Kidney (tissue), 22 donors: ENCODE measurements at places on chromosomes 7 and 10. TPM values are rescaled to one million over a fixed set of nuclear protein-coding genes. Genes with fewer than 3 reads are reported as not detected.

LIPF gene
- total RNA-seq = not detected

EBF3 gene
- 0.98 TPM for total RNA-seq

DNA sequence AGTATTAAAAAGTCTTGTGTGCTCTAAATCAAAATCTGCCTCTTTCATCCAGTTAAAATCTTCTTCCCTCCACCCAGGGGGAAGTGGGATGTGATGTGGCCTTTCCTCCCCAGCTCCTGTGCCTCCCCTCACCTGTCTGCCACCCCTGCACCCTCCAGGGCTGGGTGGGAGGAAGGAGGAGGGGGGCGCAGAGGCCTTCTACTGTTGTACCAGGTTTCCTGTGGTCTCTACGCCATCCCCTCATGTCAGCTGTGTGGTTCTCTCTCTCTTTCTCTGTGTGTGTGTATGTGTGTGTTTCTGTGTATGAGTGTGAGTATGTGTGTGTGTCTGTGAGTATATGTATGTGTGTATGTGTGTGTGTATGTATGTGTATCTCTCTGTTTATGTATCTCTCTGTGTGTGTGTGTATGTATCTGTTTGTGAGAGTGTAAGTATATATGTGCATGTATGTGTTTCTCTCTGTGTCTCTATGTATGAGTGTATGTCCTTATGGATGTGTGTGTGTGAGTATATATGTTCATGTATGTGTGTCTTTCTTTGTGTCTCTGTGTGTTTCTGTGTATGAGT, 45.5 kb upstream of the C10orf71 start:
- DNase-seq = no peak

DNA sequence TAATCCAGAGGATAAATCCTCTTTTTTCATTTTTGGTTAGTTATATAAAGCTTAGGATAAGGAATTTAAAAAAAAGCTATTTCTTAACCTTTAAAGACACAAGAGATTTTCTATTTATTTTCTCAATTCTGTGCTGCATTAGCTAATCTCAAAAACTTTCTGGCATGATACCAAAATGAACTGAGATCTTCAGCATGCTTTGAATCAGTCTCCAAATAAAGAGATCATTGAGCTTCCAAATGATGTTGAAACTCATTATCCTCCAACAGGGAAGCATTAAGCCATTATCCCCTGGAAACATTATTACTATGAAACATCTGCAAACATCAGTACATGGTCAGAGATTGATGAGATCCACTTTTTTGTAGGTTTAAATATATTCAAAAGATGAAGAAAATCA, 350.3 kb upstream of the TEX47 start:
- DNase-seq = no peak

GRCh38 chr7:115153769-115154477, 232.0 kb downstream of the MDFIC start:
- no peak for DNase-seq

STRIP2 gene
- 0.88 TPM for total RNA-seq

DNA sequence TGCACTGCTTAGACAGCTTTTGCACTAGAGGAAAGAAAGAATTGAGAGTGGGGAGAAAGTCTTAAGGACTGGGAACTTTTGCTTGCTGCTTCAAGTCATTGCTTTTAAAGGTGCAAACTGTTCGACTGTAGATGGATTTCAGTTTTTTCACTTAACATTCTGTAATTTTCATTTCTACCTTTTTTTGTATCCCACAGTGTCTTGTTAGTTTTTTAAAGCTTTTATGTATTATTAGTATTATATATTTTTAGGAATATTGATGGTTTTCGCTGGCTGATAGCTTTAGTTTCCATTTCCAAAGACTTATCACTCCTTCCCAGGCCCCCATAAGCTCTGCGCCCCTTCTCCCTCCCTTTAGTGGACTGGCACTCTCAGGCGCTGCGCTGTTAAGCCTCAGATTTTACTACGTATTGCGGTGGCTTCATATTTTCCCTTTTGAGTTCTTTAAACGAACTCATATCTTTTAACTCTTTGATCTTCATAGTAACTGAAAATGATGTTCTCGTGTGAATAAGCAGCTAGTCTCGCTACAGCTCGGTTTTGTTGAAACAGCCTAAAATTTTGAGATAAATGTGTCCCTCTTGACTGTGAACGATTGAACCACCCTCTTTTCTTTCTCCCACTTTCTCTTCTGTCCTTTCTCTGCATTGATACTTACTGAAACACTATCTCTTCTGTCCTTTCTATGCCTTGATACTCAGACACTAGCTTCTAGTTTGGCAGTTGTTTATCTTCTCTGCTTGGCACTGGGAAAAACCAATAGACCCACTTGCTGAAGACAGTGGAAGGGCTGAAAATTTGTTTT, 2.5 kb upstream of the ETV1 start:
- peak; percentile 41 for DNase-seq
